SJCRH30 (cell line): ENCODE measurements at places on chromosomes 3 and 15.

- DNase-seq: no peak
These were observed 47.0 kb downstream of the FRMD4B start for GRCh38 chr3:69338911-69339310.

DNA sequence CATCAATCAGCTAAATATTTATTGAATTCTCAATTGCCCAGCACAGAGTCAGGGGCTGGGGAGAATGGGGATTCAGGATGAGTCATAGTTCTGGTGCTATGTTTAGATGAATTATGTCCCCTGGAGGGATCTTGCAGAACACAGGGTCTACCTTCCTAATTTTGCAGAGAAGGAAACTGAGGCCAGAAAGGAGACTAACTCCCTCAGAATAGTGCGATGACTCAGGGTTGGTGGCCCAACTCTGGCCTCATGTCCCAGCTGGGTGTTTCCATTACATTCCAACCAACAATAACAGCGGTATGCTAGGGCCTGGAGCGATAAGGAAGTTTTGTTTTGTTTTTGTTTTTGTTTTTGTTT is 270.9 kb downstream of the TLE3 start:
- no peak for DNase-seq

DNA sequence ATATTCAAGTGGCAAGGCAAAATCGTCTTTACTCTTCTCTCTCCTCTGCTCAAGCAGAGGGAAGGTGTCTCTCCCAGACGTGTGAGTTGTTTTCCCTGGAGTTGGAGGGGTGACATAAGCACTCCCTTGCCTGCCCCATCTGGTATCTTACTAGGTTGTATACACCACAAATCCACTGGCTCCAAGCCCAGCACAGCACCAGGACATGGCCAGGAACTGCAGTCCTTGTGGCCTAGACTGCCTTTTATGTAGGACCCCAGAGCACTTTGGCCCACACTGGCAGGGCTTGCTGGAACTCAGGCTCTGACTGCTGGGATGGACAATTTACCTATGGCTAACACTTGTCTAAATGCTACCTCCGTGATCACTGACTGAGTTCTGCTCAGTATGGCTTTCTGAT is 34.0 kb downstream of the DZIP3 start:
- no peak for DNase-seq

DNA sequence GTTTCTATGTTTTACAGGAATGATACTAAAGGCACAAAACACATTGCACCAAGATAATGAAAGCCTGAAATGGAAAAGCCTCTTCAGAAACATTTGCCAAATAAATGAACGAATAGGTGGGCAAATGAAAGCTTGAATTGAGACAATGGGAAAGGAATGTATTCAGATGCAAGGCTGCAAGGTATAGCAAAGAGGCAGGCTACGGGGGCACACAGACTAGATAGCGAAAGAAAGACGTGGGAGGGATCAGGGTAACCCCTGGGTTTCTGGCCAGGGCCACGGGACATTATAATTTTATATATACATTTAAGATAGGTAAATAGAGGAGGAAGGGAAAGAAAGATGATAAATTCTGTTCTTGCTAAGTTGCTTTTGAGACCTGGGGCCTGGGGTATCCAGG is 95.9 kb upstream of the NLGN1 start:
- DNase-seq: no peak

DNA sequence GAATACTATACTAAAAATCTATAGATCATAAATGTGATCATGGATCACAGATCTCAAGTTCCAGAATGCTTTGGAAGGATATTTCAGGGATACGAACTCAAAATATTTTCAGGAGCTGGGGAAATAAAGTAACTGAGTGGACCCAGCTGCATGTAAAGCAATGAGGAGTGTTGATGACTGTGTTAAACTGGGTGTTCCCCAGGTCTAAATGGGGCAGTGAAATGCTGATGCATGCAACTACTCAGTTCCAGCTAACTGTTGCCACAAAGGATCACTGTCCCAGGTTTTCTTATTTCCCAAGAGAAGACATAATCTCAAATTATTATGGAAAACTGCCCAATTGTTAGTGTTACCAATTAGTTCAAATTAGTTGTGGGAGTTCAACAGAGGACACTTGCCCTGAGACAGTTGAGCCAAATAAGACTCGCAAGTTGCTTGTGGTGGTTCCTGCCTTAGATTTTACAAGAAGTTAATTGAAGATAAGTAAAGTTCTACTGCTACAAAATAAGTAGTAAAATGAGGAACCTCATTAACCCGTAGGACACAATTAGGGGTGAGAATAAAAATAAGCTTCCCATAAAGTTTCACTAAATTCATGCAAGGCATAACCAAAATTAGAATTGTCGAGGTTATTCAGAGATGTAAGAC is 66.3 kb upstream of the IL12A start:
- DNase-seq: no peak

DNA sequence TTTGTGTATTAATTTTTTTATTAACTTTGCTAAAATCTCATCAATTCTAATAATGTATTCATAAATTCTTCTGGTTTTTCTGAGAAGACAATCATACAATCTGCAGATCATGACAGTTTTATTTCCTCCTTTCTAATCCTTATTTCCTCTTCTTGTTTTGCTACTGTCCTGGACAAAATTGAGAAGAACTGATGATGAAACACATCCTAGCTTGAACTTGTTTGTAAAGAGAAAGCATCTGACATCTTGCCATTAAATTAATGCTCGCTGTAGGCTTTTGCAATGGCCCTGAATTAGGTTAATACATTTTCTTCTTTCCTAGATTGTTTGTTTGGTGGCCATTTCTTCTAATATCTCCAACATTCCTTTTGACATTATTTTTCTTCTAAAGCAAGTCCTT is 110.9 kb upstream of the TPM1 start:
- no peak for DNase-seq

DNA sequence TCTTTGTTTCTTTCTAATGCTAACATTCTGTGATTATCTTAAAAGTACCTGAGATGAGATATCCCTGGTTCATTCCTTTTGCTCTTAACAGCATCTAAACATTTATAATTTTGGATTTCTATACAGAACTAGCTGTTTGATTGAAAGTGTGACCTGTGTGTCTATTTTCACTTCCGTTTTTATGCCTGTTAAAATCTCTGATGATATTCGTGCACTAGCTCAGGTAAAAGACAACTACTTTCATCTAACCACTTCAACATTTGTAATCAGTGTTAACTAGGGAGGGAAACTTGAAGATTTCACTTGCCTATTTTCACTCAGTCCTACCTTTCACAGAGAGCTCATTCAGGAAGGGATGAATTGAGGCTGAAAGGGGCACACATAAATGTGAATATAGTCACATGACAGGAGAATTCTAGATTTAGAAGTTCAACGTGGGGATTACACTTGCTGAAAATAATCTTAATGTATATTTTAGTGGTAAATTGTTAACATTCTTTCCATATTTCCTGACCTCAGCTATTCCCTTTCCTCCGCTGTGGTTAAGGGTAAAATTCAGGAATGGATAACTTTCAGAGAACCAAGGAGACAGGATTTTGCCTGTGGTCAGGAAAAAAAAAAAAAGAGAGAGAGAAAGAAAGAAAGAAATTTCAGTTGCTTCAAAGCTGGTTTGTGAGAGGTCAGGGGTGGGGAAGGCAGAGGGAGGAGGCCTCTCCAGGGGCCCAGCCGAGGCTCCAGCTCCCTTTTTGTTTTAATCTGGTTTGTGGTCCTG is 159.8 kb upstream of the TSC22D2 start:
- peak; percentile 91 for DNase-seq

DNA sequence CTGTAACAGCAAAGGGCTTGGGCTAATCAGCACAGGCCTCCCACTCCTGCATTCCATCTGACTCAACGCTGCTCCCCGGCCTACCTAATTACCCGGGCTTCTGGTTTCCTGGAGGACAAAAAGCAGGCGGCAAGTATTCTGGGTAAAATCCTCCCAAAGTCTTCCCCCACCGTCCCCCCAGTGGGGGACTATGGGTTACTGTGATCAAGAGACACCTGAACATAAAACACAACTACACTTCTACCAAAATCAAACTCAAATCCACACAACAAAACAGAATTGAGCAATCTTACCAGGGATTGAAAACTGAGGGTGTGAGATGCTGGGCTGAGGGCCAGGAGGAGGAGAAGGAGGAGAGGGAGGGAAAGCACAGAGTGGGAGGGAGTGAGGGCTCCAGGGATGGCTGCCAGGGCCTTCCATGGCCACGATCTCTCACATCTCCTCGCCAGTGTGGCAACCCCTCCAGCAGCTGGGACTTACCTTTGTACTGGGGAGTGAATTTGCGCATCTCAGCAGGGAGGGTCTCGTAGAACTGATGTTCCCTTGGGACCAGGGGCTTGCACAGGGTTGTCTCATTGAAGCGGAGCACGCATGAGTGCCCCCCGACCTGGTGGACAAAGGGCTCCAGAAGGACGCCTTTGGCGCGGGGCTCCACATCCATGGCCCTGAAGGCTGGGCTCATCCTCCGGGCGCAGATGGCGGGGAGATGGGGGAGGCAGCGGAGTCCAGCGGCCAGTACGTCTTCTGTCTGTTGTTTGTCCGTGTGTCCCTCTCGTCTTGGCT is 9.1 kb upstream of the NCKIPSD start:
- DNase-seq: no peak

DNA sequence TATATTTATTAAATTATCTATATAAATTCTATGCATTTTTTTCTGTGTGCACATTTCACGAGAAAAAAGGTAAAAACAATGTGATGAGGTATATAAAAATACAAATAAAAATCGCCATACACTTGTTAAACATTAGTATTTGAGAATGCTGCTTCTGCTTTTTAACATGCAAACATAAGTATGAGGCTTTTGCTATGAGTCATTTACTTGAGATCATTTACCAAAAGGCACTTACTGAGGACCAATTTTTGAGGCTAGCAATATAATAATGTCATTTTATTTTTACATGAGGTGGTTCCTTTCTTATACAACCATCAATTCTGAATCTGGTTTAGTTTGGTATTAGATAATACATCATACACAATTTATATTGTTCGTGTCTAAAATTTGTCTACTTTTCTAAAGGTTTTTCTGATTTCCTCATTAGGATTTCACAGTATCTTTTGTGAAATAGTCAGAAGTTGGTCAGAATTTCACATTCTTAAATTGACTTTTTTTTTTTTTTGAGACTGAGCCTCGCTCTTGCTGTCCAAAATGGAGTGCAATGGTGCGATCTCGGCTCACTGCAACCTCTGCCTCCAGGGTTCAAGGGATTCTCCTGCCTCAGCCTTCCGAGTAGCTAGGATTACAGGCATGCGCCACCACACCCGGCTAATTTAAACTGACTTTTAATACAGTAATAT is 25.6 kb downstream of the DCUN1D1 start:
- DNase-seq: no peak

DNA sequence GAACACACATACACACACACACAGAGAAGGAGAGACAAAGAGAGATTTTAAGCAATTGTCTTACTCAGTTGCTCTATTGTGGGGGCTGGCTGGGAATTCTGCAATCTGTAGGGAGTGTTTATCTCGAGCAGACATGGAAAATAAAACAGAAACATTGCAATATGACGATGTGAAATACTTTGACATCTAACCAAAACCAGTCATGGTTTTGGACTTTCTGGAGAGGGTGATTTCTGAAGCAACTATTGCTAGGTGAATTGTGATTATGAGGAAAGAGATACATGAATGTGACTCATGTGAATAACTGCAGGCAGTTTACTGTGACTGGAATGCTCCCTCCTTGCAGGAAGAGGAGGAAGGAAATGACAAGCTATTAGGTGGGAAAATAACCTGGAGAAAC is 12.3 kb upstream of the PHLDB2 start:
- DNase-seq: no peak

DNA sequence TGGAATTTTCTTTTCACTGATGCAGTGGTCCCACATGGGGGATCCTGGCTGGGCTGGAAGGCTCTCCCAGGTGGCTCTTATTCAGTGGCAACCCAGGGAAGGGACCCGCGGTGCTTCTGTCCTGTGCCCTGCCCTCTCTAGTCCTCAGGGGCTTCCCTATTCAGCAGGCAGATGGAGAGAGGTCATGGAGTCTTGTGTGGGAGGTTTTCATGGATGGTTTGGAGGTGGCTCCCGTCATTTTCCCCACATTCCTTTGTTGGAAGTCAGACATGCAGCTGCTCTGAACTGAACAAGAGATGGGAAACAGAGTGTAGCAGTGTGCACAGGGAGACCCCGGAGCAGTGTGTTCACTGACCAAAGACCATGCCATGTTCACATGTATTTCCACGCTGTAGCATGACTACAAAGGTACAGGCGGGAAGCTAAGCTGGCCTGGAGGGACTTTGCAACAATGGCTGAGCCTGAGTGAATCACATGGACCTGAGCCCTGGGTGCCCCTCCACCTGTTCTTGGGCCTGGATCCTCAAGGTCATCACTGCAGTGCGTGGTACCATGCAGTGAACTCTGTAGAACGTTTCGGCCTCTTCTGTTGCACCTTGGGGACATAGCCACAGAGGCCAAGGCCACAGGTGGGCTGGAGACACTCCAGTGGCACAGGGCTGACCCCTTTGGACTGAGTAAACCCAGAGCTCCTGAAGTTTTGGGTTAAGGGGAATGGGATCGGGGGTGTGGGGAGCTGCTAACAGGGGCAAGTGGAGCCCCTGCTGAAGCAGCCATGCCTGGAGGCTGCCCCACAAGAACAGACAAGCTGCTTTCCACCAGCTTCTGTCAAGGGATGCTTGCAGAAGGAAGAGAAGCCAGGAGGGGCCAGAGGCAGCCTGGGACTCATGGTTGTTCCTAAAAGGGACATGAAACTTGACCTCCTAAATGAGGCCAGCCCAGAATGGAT is 123.0 kb downstream of the ASB7 start:
- peak; percentile 75 for DNase-seq

GRCh38 chr15:61459785-61460707 is 230.9 kb upstream of the RORA start:
- no peak for DNase-seq

DNA sequence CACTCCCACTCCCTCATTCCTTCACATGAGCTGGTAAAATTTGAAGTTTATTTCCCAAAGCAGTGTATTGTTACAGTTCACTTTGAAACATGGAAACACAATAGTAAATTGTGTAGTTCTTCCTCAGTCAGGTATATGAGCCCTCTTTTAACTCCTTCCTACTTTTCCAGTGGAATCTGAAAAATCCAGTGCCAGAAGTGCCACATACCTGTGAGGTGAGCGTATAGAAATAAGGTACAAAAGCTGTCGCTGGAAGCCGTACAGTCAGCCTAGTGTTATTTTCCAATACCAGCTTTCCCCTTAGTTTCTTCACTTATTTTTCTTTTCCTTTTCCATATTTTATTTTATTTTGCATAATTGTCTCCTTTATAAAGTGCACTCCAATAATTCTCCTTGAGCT is 81.7 kb upstream of the CADM2 start:
- no peak for DNase-seq

DNA sequence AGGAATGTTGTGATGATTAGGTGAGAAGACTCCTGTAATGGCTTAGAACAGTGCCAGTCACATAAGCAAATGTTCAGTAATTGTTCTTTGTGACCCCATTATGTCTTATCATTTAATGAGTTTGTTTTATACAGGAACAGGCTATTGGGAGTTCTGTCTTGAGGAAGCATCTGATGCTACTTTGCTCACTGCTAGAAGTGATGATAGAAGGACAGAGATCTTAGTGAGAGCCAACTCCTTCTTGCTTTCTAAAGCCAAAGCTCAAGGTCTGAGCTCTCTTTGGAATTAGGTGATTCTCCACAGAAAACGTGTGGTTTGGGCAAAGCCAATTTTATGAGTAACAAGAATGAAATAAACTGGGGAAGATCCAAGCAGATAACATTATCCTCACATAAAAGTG is 214.8 kb downstream of the LRTM1 start:
- no peak for DNase-seq
